Heart right ventricle (tissue), 16 donors: ENCODE measurements at places on chromosomes 6 and 20. TPM values are rescaled to one million over a fixed set of nuclear protein-coding genes. Genes with fewer than 3 reads are reported as not detected.

Gene HLA-DRA
- polyA plus RNA-seq, result 49.7 TPM

Gene CFAP206
- 0.09 TPM for polyA plus RNA-seq

Gene PTPRT
- polyA plus RNA-seq, result 0.07 TPM

Gene HUS1B
- polyA plus RNA-seq, result 0.13 TPM

Gene SYCP2L
- 1.9 TPM for polyA plus RNA-seq

Gene RIPPLY2
- not detected for polyA plus RNA-seq

Gene BMP2
- polyA plus RNA-seq, result 1.5 TPM
